ENCODE measurements at places on chromosomes 2 and 18.

GRCh38 chr2:86661333-86661732 is 37.7 kb upstream of the RNF103 start:
- DNase-seq: no peak

DNA sequence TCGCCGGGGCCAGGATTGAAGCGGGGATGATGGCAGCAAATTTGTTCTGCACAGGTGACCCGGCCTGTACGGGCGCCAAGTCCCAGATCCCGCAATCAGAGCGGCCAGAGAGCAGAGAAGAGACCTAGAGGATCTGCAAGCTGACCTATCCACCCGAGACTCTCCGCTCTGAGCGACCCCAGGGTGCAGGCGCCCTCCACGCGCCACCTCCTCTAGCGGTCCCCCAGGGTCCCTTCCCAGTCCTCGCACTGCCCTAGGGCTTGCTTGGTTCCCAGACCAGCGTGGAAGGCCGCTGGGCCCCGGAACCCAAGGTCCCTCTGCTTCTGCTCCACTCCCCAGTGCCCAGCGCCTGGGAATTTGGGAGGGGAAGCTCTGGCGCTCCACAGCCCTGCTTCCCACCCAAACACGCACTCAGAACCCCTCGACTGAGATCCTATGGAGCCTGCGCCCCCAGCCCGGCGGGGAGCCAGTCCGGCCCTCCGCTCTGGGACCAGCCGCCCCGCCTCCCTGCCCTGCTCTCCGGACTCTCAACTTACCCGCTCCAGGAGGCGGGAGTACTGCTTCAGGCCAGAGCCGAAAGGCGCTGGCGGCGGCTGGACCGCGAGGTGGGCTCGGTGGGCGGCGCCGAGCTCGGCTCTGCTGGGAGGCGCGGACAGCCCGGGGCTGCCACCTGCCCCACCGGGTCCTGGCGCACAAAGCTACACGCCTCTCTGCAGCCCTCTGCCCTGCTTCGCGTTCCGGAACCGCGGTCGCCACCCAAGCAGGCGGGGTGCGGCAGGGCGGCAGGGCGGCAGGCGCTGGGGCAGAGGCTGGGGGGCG is 3.0 kb upstream of the SIX3 start:
- DNase-seq: no peak

DNA sequence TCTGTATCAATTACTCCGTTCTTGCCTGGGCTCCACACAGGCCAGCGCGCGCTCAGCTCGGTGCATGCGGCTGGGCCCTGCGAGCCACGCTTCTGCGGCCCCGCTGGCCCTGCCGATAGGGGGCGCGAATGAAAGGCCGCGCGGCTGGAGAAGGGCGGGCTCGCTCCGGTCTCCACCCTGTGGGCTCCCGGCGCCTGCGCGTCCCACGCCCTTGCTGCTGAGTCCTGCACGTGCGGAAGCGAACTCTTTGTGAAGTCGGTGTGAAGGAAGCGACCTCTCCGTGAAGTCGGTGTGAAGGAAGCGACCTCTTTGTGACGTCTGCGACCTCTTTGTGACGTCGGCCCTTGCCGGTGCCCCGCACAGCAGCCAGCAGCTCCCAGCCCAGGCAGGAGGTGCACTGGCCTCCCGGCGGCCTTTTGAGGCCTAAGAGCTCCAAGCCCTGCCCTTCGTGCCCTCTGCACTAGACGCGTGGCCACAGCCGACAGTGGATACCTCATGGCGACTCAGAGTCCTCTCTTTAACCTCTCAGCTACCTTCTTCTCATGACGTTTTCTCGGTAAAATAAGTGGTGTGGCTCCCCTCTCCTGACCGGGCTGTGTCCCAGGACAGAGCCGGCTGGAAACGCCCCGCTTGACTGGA is 391.9 kb upstream of the RAB6C start:
- no peak for DNase-seq

DNA sequence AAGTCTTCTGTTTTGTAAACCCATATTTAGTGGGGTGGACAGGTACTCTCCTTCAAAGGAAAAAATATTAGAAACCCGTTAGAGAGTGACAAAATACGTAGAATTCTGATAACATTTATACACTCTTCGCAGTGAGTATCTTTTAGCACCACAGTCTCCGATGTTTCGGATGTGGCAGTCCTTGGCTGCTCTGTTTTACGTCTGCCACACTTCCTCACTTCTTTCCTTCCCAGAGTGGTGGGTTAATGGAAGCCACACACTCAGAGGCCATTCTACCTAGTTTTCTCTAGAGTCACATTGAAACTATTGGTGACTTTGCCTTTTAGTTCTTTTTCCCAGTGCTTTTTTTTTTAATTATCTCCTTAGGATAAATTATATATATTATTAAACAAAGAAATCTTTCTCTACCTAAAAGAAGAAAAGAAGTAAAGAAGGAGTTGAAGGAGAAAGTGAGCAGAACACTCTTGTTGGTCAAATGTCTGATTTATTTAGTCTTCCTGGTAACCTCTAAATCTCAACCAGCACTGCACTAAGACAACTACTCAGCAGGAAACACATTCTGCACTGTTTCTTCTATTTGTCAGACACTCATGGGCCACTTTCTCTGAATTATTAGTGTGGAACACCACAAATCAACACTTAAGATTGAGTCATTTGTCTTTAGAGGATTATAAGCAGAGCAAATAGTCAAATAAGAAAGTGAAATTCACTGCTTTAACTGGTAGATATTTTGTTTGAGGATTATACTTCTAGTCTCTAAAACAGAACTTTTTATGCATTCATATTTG is 451.3 kb upstream of the TMEFF2 start:
- DNase-seq: no peak

DNA sequence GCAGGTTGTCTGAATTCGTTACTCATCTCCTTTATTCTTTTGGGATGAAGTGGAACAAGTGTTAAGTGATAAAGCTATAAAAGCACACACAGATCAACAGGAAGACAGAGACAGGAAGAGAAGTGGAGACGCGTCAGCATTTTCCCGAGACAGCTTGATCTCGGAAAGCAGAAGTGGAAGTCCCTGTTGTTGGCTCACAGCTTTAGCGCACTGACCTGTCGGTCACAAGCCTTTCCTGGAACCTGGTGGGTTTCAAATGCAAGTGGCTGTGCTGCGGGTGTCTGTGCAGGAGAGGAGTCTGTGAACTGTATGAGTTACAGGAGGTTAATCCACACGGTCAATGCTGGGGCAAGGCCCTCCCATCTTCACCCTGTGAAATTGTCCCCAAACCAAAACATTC is 116.6 kb upstream of the PELI1 start:
- DNase-seq: no peak
